Activated CD8-positive, alpha-beta memory T cell treated with anti-CD3 and anti-CD28 coated beads for 1 hour (primary cell): ENCODE measurements at places on chromosomes 16 and 17.

DNA sequence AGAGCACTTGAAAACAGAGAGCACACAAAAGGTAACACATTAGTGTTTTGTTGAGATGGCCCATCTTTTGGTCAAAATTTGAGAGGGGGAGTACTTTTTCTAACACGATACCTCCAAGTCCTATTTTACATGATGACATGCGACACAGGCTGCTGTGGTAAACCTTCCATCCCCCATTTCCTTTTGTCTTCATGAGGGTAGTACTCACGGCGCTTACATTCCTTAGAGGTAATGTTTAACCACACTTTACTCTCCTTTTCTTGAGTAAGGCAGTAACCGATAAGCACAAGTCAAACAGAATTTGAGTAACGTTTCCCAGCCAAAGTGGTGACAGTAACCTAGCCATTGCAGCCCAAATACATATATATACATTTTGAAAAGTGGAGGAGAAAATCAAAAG is 35.8 kb upstream of the PITPNM3 start:
- no peak for DNase-seq

- DNase-seq = no peak
Measured at GRCh38 chr17:63325808-63326207, 120.3 kb downstream of the CYB561 start.

GRCh38 chr17:51709694-51710633 is 448.6 kb downstream of the CA10 start:
- no peak for DNase-seq

GRCh38 chr17:5283571-5284315 is 1.7 kb downstream of the RABEP1 start:
- no peak for DNase-seq

GRCh38 chr16:66682271-66682670 is 14.3 kb downstream of the CMTM4 start:
- no peak for DNase-seq

DNA sequence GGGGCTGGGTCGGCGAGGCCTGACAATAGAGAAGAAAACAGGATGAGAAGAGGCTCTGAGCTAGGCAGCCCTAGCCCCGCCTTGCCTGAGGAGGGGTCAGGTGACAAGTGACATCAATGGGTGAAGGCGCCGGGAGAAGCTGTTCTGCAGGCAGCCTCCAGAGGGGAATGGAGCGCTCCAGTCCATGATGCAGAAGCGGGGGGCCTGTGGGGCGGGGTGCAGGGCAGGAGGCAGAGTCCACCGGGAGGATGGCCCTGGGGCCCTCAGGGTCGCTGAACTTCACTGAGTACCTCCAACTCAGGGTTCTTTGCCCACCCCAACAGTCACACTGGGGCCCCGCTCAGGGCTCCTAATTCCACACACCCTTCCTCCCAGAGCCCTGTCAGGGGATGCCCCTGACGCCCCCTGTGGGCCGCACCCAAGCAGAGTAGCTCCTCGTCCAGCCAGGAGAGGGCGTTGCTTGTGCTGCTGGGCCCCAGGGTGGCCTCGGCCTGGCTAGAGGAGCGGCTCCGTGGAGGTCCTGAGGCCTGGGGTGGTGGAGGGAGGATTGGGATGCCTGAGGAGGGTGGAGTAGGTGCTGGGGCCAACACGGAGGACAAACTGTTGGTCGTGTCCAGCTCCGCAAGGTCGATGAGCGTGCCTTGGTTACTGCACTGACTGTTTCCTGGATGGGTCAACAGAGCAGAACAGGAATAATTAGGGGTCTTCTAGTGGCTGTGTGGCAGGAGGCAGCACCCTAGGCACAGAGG is 20.8 kb downstream of the GGA3 start:
- no peak for DNase-seq

DNA sequence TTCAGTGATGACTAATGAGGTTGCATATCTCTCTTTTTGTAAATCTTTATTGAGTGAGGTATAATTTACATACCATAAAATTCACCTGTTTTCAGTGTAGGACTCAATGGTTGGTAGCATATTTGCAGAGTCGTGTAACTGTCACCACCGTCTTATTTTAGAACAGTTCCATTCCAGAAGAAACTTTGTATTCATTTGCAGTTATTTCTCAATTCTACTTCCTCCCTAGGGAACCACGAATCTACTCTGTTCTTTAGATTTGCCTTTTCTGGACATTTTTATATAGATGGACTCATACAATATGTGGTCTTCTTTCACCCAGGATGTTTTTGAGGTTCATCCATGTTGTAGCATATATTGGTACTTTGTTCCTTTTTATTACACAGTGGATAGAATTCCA is 3.7 kb downstream of the FTO start:
- DNase-seq = no peak

DNA sequence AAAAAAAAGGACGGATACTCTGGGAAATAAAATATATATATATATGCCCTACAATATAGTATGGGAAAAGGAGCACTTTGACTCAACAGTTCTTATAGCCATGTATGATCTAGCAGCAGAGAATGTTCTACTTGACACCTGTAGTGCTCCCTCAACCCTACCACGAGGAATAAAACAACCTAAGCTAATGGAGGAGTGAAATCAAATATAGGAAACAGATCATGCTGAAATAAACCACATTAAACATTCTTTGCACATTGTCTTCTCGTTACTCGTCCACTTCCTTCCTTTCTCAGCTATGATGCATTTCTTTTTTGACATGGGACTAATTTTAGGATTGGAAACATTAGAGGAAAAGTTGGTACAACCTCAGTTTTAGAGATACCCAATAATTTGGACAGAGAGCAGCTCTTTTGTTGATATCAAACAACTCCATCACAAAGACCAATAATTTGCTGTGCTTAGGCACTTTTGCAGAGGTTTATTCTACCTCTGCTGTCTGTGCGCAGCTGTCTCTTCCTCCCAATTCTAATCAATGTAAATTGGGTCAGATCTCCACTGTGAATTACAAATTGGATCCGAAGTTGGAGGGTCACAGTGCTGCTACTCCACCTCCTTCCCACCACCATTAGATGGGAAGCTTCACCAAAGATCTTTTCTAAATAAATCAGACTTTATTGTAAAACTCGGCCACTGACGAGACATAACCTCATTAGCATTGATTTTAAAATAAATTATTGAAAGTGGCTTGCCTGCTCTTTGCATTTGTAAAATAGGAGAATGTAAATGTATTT is 65.8 kb downstream of the SNX11 start:
- no peak for DNase-seq

DNA sequence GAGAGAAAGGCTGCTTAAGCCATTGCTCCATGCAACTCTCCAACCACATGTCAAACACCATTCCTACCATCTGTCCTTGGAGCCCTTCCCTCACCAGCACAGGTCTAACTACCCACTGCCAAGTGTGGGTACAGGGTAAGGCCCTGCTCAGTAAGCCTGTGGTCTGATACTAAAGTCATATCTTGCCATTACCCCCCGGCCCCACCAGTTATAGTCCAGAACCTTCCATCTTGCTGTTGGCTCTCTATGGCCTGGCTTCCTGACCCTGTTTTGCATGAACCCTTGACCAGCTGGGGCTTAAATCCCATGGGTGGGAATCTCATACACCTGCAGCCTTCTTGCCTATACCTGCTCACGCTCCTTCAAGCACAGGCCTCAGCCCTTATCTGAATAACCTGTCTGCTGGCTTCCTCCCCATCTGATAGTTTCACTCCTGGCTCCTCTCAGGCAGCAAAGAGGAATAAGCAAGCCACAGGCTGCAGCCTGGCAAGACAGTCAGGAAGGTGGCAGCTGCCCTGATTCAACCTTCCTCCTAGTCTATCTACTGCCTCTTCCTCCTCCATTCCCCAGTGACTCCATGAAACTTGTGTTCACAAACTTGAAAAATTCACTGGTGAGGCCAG is 64.1 kb downstream of the ZFHX3 start:
- no peak for DNase-seq

DNA sequence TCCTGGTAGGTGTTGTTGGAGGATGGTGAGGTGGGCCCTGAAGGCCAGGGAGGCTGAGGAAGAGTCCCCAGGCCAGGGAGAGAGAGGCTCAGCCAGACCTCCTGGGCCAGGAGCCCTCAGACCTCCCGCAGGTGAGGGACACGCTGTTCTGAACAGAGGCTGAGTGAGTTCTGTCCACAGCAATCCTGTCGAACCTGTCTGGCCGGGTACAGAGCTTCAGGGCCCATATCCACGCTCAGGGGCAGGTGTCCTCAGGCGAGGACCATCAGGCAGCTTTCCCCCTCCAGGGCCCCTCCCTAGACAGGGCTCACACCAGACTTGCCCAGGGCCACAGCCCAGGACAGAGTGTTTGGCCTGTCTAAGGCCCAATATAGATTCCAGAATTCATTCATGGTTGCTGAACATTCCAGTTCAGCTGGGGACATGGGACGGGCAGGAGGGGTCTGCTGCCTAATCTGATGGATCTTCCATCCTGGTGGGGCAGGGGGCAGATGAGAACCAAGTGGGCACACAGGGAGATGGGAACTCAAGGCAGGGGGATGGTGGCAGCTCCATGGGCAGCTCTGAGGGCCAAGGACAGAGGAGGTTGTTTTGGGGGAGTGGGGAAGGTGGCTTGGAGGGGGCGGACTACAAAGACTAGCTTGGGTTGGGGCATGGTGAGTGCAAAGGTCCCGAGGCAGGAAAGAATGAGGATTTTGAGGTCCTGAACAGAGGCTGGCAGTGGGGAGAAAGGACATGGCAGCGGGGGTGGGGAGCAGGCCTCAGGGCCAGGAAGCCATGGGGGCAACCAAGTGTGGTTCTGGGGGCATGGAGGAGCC is 23.4 kb upstream of the MPRIP start:
- DNase-seq = no peak

DNA sequence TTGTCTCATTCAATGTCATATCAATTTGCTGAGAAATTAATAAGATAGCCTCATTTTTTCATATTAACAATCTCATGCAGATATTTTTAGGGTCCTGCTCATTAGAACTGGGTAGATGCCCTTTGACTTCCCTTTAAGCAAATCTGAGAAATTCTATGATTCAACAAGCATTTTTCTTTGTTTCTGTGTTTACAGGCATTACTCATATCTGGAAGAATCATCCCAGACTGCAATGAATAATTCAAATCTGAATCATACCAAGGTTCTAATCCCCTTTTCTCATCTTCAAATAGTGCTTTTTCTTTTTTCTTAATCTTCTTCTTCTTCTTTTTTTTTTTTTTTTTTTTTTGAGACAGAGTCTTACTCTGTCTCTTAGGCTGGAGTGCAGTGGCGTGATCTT is 69.2 kb upstream of the KIFC3 start:
- DNase-seq = no peak

- no peak for DNase-seq
Measured at GRCh38 chr17:37576281-37576680, 32.9 kb downstream of the SYNRG start.

DNA sequence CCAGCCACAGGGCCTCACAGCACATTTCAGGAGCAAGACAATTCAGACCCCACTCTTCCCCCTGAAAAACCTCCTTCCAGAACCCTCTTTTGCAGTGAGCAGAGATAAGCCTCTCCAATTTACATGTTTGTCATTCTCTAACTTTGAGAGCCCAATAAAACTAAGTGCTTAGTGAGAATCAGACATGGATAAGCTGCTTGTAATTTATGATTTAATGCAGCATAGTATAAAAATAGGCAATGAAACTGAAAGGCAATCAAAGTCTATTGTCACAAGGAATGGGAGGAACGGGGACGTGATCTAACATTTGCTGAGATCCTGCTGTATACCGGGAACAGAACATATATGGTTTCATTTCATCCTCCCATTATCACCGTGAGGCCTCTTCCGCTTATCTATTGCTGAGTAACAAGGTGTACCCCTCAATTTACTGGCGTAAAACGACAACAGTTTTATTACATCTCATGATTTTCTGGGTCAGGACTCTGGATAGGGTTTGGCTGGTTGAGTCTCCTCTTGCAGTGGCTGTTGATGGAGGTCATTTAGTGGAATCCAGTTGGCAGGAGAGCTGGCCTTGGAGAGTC is 597.4 kb downstream of the MAF start:
- DNase-seq = no peak

- DNase-seq = no peak
Measured at GRCh38 chr16:64989050-64989449, 132.8 kb downstream of the CDH11 start.

- DNase-seq = no peak
Measured at GRCh38 chr17:74424657-74425056, 7.2 kb upstream of the GPRC5C start.

DNA sequence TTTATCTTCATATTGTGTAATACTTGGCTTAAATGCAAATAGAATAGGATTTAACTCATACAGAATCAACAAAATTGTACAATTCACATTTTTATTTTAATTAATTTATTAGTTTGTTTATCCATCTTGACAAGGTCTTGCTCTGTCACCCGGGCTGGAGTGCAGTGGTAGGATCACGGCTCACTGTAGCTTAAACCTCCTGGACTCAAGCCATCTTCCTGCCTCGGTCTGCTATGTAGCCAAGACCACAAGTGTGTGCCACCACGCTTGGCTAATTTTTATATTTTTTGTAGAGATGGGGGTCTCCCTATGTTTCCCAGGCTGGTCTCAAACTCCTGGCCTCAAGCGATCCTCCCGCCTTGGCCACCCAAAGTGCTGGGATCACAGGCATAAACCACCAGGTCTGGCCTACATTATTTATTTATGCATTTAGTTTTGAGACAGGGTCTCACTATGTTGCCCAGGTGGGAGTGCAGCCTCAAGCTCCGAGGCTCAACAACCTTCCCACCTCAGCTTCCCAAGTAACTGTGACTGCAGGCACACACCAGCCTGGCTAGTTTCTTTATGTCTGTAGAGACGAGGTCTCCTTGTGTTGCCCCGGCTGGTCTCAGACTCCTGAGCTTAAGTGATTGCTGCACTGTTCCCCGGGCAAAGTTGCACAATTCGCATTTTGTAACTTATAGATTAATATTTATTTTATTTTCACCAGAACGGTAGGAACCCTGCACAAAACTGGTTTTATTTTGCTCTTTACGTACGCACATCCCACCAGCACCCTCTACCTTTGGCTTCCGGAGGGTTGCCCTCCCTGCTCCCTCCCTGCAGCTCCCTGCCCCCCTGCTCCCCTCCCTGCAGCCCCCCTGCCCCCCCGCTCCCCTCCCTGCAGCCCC is 4.9 kb downstream of the DPEP1 start:
- DNase-seq = no peak

DNA sequence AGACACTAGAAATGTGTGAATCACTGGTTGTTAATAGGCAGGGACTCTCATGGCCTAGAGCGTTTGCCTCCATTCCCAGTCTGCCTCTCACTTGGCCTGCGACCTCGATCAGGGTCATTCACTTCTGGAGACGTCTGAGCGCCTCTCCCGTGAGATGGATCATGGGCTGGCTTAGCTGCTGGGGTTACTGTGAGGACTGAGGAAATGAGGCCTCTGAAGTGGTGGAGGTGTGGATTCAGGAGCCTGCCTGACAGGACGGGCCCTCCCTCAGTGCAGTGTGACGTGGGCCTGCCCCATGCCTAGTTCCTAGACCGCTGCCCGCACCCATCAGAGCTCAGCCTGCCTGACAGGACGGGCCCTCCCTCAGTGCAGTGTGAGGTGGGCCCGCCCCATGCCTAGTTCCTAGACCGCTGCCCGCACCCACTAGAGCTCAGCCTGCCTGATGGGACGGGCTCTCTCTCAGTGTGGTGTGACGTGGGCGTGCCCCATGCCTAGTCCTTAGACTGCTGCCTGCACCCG is 61.9 kb downstream of the BANP start:
- DNase-seq = no peak
